ENCODE measurements at places on chromosomes 6 and 20.

DNA sequence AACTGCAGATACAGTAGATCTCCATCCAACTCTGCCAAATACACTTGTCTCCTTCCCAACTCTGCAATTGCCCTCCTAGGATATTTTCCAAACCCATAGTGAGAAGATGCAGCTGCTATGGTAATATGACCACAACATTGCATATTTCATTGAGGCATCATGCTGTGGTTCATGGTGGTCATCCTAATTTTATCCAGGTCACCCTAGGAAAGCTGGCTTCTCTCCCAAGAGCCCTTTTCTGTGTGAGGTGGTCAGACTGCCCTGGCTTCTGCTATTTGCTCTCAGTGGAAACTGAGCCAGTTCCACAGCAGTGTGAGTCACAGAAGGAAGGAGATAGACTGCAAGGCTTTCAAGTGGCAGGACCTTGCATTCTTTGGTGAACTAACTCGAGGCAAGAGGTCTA lies 5.5 kb downstream of the OGFRL1 start:
- no peak for DNase-seq

- DNase-seq, result no peak
Measured at GRCh38 chr6:44672086-44672485, 284.6 kb downstream of the CDC5L start.

- no peak for DNase-seq
Measured at GRCh38 chr20:49323622-49324238, 45.9 kb upstream of the ZNFX1 start.

GRCh38 chr6:125104425-125104824 lies 49.1 kb upstream of the TPD52L1 start:
- no peak for DNase-seq

DNA sequence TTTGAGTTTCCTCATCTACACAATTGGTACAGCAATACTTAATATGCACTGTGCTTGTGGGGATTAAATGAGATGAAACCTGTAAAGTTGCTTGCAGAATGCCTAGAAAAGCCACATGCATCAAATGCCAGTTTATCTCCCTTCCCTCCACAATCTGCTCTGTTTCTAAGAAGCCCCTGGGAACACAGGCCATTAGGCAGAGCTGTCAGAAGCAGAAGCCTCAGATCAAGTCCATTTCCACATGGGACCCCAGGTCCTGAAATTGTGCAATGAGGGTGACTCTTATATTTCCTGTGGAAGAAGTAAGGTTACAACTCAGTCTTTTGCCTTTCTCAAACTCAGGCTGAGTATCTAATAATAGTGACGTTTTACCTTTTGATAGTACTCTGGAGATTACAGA lies 737.4 kb downstream of the KIF16B start:
- no peak for DNase-seq

DNA sequence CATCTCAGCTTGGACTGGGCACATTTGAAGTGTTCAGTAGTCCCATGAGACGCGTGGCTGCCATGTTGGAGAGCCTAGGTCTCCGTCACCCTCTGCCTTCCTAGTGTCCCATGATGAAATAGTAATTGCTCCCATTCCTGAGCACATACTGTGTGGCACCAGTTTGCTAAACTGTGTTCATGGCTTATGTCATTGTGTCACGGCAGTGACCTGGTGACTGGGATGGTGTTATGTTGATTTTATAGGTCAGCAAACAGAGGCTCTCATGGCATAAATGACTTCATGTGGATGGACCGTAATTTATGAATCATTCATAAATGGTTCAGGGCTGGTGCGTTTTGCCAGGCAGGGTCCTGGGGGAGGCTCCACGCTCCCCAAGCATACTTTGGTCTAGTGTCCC lies 3.8 kb downstream of the BCAS4 start:
- DNase-seq, result no peak

DNA sequence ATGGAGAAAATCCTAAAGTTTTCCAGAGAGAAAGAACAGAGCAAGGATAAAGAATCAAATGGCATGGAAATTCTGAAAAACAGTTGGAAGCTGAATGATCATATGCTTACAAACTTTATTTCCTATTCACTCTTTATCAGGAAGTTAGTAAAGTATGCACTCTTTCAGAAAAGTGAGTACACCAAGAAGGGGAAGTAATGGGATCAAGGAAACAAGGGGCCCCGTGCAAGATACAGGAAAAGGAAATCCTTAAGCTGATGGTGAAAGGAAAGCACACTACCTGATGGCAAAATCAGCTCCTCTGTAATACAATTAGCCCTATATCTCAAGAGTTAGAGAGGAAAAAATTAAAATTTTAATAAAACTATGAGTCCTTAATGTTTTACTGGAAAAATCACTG lies 14.0 kb downstream of the CALHM6 start:
- DNase-seq, result no peak

- no peak for DNase-seq
Measured at GRCh38 chr6:139529420-139529819, 155.0 kb upstream of the CITED2 start.

GRCh38 chr20:36351937-36352336 lies 45.8 kb downstream of the DLGAP4 start:
- no peak for DNase-seq

DNA sequence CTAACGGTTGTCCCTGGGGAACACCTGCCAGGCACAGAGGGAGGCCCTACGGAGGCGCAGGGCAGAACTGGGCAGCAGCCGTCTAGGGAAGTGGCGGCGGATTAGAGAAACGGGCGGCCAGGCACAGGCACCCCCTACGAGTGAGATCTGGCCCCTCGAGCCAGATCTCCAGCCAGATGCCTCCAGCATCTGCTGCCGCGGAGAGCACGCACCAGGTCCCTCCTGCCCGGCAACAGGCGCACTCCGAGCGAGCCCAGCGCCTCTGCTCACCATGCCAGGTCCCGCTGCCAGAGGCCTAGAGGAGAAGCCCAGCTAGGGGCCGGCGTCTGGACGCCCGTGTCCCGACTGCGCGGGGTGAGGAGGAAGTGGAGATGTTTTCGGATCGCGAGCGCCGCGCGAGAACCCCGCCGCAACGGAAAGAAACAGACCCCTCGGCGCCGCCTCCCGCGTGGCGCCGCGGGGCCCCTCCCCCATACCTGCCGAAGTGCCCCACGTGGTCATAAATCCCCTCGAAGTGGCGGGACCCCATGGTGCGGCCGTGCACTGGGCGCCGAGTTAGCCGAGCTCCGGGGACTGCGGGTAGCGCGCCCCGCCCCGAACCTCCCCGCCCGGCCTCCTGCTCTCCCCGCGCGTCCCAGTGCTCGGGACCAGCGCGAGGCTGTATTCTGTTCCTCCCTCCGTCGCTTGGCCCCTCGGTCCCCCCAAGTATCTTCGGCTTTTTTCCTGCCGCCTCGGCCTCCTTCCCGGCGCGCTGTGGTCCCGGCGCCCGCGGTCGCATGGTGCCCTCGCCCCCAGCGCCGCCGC lies at the start of gene SLC22A16:
Gene SLC22A16, minus strand, starts transcription at position 568 of the 804 bp plus-strand sequence. Its CDS starts 39 bp downstream, at position 529.
- DNase-seq, result no peak

GRCh38 chr6:35691027-35691824 lies 2.5 kb upstream of the FKBP5 start:
- DNase-seq, result no peak

GRCh38 chr20:37220731-37221130 lies 40.9 kb downstream of the GHRH start:
- no peak for DNase-seq

DNA sequence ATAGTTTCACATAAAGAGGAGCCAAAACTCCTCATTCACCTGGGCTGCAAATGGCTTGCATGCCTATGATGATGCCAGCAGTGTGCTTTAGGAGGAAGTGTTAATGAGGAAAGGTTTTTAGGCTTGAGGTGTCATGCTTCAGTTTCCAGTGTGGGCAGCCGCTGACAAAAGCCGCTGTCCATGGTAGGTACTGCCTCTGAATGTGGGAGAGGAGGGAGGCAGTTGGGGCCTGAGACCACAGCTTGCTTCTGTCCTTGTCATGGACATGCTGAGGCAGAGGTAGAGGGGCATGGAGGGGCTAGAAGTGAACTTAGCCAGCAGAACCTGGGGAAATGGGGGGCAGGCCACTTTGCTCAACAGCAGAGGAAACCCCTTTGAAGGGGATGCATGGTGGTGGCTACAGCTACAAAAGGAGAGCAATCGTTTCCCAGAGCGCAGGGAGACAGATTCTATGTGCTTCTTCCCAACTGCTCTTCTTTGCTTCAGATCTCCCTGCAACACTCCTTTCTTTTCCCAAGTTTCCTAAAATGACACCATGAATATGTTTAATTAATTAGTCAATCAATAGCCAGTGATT lies 372.1 kb upstream of the CNR1 start:
- no peak for DNase-seq

- no peak for DNase-seq
Measured at GRCh38 chr20:32507998-32508774, 76.9 kb downstream of the NOL4L start.

DNA sequence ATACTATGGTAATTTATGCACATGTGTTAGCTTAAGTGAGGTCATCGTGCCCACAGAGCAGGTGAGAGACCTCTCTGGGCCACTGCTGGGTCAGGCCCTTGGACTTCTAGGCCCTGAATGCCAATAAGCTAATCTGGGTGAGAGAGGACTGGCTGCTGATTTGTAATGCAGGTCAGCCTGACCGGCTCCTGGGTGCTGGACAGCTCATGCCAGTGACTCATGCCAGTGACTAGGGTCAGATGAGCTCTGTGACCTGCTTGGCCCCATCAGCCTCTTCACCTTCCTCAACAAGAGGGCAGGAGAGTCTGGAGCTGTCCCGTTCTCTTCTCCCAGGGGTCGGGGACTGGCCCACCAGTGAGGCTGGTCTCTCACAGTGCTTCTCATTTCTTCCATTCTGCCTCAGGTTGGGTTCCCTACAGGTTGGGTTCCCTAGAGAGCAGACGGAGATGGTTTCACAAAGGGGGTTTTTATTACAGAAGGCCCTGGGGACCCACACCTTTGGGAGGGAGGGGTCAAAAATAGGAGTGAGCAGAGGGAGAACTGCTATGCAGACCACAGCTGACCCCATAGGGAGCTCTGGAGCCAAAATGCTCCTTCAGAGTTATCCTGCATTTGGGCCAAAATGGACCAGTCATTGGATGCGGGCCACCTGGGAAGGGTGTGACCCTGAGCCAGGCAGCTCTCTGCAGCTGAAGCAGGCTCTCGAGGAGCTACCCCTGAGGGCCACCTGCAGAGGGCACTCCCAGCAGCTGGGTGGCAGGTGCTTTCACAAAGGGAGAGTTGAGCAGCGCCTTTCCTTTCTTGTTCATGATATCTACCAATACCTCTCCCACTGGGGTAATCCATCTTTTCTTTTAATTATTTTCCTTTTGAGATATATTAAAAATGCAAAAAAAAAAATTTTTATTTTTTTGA lies 2.2 kb upstream of the OXT start:
- no peak for DNase-seq

DNA sequence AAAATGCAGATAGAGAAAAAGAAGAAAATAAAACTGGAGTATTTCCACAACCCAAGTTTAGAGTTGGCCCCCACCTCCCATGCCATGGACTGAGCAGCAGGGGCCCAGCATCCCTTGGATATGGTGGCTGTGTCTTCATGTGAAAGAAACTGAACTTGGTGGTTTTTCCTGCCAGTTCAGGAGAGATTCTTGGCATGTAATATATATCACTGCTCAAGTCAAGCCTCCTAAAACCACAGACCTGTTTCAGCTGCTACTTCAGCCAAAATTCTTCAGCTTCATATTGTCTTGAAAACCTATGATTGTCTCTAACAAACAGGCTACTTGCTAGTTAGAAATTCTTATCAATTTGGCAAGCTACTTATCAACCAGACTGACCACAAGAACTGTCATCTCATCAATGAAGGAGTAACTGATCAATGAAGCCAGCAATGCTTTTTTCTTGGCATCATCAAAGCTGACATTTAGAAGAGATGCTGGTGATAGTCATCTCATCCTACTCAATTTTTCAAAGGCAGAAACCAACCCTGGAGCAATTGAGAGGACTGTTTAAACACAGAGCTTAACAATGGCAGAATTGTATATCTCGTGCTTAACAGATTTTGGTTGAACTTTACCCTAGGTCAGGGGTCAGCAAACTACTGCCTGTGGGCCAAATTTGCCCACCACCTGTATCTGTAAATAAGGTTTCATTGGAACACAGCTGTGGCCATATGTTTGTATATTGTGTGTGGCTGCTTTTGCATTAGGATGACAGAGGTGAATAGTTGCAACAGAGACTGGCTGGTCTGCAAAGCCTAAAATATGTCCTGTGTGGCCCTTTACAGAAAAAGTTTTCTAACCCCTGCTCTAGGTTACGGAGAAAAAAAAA lies 10.4 kb upstream of the NOL7 start:
- no peak for DNase-seq

- no peak for DNase-seq
Measured at GRCh38 chr6:163008186-163008585, 280.4 kb downstream of the PACRG start.

- no peak for DNase-seq
Measured at GRCh38 chr20:32343439-32343838, 14.7 kb upstream of the ASXL1 start.

DNA sequence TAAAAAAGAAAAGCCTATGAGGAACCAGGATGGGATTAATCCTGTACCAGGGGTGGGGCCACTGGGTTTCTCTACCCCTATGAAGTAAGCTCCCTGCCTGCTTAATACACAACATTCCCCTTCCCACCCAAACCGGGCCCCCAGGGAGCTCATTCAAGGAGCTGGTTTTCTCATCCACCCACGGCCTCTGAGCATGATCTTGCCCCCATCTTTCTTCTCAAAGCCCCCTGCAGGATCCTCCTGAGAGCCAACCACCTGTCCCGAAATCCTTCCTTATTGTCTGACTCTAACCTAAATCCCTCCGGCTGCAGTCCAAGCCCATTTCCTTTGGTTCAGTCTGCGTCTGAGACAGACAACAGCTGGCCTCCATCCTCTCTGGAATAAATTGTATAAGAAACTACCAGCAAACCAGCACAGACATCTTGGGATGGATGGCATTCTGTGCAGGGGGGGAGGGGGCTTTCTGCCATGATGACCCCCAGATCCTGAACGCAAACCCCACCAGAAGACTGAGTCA lies 21.0 kb downstream of the KCNK5 start:
- DNase-seq, result no peak

GRCh38 chr6:169164986-169165385 lies 88.7 kb downstream of the THBS2 start:
- no peak for DNase-seq

- no peak for DNase-seq
Measured at GRCh38 chr6:139586273-139586672, 211.8 kb upstream of the CITED2 start.

GRCh38 chr20:31862157-31862470 lies 8.2 kb downstream of the DUSP15 start:
- no peak for DNase-seq
